ENCODE measurements at places on chromosomes 11 and 22.

- DNase-seq: no peak
These were observed 25.7 kb upstream of the MYRF start for GRCh38 chr11:61726775-61727174.

DNA sequence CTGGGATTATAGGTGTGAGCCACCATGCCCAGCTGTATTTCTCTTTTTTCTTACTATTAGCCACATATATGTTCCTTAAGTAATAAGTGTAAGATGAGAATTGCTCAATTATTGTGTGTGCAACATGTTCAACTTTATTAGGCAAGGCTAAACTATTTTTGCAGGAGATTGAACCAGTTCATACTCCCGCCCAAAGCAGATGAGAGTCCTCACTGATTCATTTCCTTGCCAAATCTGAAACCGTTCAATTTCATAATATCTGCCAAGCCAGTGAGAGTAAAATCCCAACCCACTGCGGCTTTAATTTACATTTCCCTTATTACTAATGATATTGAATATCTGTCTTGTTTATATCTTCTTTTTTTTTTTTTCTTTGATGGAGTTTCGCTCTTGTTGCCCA lies 48.4 kb downstream of the KCNJ4 start:
- no peak for DNase-seq

- no peak for DNase-seq
These were observed 9.5 kb downstream of the SNAP29 start for GRCh38 chr22:20868025-20868962.

- no peak for DNase-seq
These were observed 2.8 kb upstream of the UPK2 start for GRCh38 chr11:118953265-118953664.

GRCh38 chr11:12284316-12285050 lies 92.9 kb upstream of the PARVA start:
- no peak for DNase-seq

DNA sequence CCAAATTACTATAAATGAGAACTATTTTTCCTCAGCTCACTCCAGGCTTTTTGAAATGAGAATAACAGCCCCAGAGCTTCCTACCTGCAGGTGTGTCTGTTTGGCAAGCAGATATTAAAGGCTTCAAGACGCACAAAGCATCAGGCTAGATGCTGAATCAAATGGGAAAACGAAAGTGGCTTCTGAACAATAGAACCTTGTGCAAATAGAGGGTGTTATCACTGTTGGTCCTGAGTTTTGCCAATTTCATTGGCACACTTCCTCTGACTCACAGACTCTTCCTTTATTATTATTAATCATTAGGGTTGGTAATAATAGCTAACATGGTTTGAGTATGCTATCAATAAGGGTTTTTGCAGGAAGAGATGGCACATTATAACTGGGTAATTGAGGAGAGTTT lies 13.4 kb downstream of the SYT13 start:
- DNase-seq: no peak

DNA sequence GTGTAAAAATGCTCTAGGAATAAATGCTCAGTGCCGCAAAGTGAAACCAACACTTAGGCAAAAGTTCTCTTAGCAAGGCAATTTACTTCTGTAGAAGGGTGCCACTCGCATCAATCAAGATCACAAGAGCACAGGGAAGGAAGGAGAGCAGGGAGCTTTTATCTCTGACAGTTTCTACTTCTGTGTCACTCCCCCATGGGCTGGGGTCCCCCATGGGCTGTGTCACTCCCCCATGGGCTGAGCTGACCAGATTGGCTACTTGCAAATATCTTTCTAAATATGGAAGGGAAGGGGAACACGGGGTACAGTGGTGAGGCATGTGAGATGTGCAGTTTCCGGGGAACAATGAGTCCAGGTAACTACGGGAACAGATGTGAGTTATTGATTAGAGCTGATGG lies 397 bp downstream of the OR52N2 start:
- DNase-seq: no peak

DNA sequence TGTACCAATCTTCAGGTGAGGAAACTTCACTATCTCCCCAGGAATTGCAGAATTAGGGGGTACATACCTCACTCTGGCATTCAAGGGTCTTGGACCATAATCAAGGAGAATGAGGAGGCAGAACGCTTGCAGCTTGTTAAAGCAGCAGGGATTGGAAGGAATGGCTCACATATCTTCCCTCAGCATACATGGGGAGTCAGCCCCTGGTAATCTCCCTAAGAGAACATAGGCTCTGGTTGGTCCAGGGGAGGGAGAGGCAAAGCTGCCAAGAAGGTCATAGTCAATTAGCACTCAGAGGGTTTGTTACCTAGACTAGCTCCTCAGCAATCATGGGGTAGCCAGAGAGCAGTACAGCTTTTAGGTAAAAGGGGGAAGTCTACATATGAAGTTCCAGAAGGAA lies 256.8 kb downstream of the INSC start:
- no peak for DNase-seq

DNA sequence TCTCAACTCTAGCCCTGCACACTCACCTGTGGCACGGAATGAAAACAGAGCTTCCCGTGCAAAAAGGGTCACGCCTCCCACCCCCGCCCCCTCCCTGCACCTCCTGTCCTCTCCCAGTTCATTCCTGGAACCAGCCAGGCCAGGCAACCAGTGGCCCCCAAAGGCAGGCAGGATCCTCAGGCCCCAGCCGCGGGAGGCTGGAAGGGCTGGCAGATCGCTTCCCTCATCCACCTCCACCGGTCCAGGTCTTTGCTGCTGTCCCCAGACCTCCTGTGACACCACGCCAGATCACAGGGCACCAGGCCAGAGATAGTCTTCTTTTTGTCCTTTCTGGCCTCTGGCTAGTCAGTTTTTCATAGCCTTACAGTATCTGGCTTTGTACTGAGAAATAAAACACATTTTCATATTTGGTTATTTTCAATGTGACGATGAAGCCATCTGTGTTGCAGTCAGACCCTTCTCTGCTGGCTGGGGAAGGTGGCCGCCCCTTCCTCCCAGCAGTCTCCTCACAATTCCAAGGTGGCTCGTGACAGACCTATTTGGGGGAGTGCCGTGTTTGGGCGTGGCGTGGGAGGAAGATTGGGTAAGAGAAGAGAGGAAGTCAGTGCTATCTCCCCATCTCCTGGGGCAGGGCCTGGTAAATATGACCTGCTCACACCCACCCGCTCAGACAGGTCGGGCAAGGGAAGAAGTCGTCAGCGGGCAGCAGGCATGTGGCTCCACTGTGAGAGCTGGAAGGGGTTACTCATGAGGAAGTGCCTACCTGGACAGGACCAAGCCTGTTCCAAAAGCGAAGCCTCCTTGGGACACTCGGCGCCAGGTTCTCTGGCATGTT lies 9.1 kb downstream of the SSH3 start:
- peak; percentile 66 for DNase-seq

- DNase-seq: no peak
These were observed 6.4 kb downstream of the PTPRJ start for GRCh38 chr11:47986742-47987141.

GRCh38 chr11:61627850-61628661 lies 47.2 kb upstream of the SYT7 start:
- DNase-seq: no peak

- no peak for DNase-seq
These were observed 27.5 kb downstream of the DHCR7 start for GRCh38 chr11:71420455-71421241.

DNA sequence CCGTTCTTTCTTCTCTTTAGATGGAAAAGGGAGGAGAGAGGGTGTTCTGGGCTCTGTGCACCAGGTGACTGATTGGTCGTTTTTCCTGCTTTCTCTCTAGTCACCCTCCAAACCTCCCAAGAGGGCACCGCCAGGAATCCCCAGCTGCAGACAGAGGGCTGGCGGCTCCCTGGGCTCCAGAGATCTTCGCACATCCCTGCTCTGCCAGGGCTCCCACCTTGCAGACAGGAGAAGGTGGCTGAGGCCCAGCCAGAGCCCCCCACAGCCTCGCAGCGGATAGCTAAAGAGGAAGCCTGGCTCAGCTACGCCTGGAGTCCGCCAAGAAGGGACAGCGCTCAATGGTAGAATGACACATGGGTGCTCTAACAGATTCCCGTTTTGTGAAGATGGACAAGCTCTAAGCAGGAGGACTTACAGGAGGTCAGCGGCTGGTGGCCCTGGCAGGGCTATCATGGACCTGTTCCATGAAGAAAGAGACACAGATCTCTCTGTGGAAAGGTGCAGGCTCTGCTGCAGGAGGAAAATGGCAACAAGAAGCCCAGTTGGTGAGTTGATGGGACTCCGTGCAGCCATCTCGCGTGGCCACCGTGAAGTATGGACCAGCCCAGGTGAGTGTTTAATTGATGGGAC lies 976.9 kb downstream of the BRD1 start:
- no peak for DNase-seq

DNA sequence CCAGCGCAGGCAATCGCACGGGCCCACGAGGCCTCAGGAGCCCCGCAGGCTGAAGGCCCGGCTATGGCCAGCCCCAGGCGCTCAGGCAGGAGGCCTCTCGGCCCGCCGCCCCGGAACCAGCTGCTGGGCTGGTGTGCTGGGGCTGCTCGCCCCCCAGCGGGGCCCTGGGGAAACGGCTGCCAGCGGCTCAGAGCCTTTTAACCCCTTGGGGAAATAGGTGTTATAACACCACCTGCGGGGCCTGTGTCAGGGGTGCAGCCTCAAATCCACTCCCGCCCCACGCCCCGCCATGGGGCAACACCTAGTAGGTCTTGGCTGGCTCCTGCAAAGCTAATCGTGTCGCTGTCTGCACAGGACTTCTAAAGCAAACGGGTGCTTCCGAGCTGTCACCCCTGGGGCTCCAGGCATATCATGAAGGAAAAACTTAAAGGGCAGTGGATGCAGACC lies 237.4 kb downstream of the TTC28 start:
- DNase-seq: peak; percentile 17

DNA sequence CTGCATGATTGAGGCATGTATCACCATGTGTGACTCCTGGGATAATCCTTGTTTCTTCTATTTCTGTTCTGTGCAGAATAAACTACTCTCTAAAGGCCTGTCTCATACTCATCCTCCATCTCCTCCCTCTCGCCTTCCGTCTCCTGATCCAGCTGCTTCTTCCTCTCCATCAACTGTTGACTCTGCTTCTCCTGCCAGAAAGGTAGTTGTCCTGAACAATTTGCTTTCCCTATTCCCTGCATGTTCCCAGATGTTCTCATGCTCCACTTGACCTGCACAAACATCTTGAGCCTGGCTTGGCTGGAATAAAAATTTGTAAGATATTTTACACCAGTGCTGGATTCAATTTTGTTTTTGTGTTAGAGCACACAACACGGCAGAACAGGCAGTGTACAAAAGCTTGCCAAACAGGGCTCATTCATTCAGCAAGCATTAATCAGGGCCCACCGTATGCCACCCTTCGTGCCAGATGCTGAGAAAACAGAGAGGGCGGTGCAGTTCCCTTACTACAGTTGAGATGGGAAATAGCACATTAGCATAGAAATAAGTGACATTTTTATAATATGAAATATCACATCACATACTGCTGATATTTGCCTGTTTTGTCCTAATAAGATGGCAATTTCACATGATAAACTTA lies 133.3 kb upstream of the PARVA start:
- DNase-seq: no peak

DNA sequence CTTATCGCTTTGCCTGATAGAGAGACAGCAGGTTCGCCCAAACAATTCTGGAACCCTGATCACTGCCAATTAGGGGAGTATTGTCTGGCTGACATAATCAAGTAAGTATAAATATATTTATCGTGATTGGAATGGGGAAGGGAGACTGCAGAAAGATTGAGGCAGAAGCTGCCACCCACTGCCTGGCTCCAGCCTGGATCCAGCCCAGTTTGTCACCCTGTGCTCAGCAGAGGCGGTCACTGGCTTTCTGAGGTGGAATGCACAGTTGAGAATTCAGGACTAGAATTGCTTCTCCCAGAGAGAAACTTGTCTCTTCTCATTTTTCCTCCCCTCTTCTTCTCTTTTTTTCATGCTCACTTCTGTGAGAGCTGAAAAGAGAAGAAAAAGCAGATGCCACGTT lies 25.9 kb downstream of the GRAP2 start:
- no peak for DNase-seq

DNA sequence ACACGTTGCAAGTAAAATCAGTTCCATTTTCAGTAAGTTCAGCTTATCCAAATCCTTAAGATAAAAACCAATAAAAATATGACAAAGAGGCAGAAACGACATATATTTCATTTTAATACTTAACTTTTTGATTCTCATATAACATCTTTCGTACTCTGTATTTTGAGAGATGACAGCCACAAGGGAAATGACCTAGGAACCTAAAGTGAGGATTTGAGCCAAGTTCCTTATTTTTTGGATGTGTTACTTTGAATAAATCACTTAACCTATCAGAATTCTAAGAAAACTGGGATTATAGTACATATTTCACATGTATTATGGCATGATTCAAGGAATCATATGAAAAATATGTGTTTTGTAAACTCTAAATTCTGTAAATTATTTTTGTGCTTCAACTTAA lies 143.6 kb upstream of the TRPC6 start:
- DNase-seq: no peak

DNA sequence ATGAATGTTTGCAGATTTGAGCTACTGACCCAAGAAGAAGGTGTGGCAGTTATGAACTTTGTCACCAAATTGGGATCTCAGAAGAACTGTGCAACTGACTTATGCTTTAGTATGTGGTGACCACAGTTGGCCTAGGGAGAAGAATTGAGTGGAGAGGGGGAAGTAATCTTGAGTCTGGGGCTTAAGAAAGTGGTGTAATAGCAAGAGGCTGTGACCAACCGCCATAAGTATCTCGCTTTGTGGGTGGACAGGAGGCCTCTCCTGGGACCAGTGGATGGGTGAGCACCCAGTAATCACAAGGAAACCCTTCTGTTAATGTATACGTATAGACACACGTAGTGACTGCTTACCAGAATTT lies 12.7 kb upstream of the IL10RA start:
- peak; percentile 76 for DNase-seq

GRCh38 chr22:23673050-23673620 lies 17.7 kb upstream of the RGL4 start:
- no peak for DNase-seq

- DNase-seq: no peak
These were observed 8.0 kb downstream of the TMPRSS6 start for GRCh38 chr22:37101311-37102066.

- DNase-seq: no peak
These were observed 155.1 kb downstream of the LDLRAD3 start for GRCh38 chr11:36098853-36099375.

DNA sequence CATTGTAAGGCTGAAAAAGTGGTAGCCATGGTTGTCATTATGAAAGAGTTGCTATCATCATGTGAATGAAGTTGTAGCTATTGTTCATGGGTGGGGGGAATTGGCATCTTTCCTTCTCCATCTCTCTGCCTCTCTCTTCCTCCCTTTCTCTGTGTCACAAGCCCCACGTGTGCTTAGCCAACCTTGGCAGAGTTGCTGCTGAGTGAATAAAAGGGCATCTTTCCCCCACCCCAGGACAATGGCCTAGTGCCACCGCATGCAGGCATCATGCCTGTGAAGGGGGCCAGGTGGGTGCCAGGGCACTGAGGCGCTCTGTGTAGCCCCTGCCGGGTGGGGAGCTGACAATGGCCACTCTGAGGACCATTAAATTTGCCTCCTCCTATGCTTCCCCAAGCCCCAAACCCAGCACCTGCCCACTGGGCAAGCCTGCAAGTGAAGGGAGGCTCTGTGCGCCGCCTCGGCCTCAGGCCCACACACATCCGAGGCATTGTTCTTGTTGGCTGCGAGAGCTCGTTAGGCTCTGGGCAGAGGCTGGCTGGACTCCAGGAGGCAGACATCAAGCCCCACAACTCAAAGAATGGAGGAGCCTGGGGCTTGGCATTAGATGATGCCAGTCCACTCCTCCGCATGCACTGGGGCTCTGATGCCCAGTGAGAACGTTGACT lies 103.9 kb downstream of the SEZ6L start:
- no peak for DNase-seq

Data from GF-D8 (cell line).